Muscle of leg (tissue), 16 donors: ENCODE measurements at places on chromosomes 5 and 9.

GRCh38 chr5:1352231-1353219 is 7.6 kb upstream of the CLPTM1L start:
- DNase-seq = no peak
- no peaks in the 10 kb centered on the region for H3K36me3 ChIP-seq
- peaks cover 10% of the 10 kb centered on the region for H3K27me3 ChIP-seq
- H3K4me1 ChIP-seq = no peaks in the 10 kb centered on the region
- no peak overlapping the region for H3K27ac ChIP-seq
- H3K4me3 ChIP-seq = no peak overlapping the region

DNA sequence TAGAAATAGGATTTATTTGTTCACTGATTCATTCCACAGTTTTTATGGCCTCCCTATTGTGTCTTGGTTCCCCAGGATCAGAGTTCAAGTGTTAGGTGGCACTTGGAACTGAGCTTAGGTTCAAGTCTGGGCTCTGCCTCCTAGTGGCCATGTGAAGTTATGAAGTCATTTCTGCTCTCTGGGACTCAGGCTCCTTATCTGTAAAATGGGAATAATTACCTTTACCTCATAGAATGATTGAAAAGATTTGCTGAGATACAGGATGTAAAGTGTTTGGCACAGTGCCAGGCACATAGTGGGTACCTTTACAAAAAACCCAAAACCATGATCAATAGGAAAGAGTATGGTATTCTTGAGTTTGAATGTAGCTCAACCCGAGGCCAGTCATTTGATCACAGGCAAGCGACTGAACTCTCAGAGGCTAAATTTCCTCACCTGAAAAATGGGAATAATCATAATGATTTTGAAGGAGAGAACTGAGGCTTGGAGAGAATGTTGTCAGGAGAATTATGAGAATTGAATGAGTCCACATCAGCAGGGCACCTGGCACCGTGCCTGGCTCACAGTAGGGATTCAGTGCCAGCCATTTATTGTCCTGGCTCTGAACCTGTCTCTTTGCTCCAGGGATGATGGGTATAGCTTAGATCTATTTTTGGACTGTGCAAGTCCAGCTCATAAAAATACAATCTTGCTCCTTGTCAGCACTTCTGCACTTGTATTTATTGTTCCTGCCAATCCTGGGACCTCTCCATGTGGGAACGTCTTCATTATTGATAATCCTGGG is 10.8 kb downstream of the NSG2 start:
- H3K27me3 ChIP-seq = peaks cover 4% of the 10 kb centered on the region
- H3K27ac ChIP-seq = no peak overlapping the region
- no peak for DNase-seq
- no peak overlapping the region for H3K4me3 ChIP-seq

DNA sequence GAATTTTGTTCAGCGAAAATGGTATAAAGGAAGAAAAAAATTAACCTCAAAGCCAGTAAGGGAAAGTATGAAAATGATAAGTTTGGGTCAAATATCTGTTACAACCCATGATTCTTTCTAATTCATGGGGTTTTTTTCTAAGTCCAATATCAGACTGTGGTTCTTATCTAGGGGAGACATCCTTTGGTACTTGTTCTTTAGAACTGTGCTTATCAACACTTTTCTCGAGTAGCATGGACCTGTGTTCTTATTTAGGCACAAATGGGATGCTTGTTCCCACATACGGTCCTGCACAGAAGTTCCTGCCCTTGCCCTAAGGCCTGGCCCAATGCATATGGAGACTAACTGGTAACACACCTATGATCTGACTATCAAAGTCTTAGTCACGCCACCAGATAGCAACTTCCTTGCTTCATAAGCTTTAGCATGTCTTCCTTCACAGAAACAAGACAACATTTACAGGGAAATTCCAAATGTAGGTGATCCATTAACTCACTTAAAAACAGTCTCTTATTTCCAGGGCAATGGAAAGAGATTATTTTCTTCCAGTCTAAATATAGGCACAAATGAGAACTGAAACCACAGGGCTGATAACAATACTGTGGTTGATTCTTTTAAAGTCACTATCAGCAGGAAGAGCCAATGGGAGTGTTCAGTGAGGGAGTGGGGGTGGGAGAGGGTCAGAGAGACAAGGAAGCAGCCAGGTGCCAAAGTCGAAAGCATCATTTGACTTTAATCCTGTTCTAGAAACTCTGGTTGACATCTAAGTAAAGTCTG is 268.8 kb upstream of the ANKRD55 start:
- no peaks in the 10 kb centered on the region for H3K36me3 ChIP-seq
- no peak for DNase-seq
- H3K27me3 ChIP-seq = no peaks in the 10 kb centered on the region

- H3K4me3 ChIP-seq = no peak overlapping the region
- H3K36me3 ChIP-seq = no peaks in the 10 kb centered on the region
- DNase-seq = no peak
These were observed 12.7 kb downstream of the TYRP1 start for GRCh38 chr9:12705738-12706391.

- no peaks in the 10 kb centered on the region for H3K4me1 ChIP-seq
- no peak overlapping the region for H3K27ac ChIP-seq
- no peak overlapping the region for H3K4me3 ChIP-seq
- H3K36me3 ChIP-seq = no peaks in the 10 kb centered on the region
These were observed 70.5 kb downstream of the MLLT3 start for GRCh38 chr9:20551835-20552234.

GRCh38 chr5:45694971-45695803 is 993 bp downstream of the HCN1 start:
- peak overlapping the region; percentile 26 for H3K4me3 ChIP-seq
- H3K4me1 ChIP-seq = peaks cover 8% of the 10 kb centered on the region
- no peak overlapping the region for H3K27ac ChIP-seq
- H3K27me3 ChIP-seq = peaks cover 17% of the 10 kb centered on the region
- H3K36me3 ChIP-seq = no peaks in the 10 kb centered on the region

GRCh38 chr5:35884191-35884769 is 27.6 kb downstream of the IL7R start:
- H3K36me3 ChIP-seq = no peaks in the 10 kb centered on the region
- no peak overlapping the region for H3K27ac ChIP-seq
- no peaks in the 10 kb centered on the region for H3K27me3 ChIP-seq
- no peak for DNase-seq
- H3K4me1 ChIP-seq = no peaks in the 10 kb centered on the region
- H3K4me3 ChIP-seq = no peak overlapping the region

- no peak for DNase-seq
- peaks cover 2% of the 10 kb centered on the region for H3K27me3 ChIP-seq
- no peak within 1 kb of the TSS for H3K27ac ChIP-seq
- H3K4me1 ChIP-seq = no peaks in the 10 kb centered on the region
These were observed at the start of gene C5orf47 for GRCh38 chr5:173988554-173989431. Gene C5orf47, plus strand, starts transcription at chr5:173989170. Its CDS starts 94 bp downstream, at chr5:173989264.

DNA sequence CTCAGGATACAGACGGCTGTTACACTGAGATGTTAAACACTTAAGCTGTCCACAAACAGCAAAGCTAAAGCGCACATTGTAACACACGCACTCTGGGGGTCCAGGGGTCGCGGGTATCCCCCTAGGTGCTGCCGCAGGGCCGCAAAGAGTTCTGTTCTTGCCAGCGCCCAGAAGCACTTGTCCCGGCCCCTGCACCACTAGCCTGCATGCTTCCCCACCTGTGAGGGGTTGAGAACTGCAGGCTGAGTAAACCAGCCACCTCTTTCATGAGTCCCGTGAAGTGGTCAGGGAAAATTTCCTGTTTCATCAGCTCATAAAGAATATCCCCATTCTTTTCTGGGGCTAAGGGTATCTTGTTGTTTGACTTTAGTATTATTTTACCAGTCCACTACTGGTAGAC is 154.4 kb upstream of the FBXL17 start:
- H3K4me3 ChIP-seq = no peak overlapping the region
- H3K36me3 ChIP-seq = no peaks in the 10 kb centered on the region
- H3K4me1 ChIP-seq = no peaks in the 10 kb centered on the region
- DNase-seq = no peak
- no peaks in the 10 kb centered on the region for H3K27me3 ChIP-seq

DNA sequence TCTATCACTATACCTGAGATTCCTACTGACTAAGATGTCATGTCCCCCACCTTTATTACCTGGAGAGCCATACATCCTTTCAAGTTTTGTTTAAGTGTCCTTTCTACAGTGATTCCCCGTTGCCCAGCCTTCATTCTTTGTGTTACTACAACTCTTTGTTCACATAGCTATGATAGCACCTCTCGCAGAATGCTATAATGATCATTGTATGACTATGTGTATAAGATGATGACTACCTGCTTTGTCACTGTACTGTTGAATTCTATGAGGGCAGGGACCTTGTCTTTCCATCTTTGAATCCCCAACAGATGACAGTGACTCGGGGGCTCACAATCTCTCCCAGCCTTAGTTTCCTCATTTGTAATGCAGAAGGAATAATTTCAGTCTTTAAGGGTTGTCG is 361.2 kb downstream of the NPR3 start:
- no peak for DNase-seq
- no peaks in the 10 kb centered on the region for H3K36me3 ChIP-seq
- no peaks in the 10 kb centered on the region for H3K4me1 ChIP-seq
- no peak overlapping the region for H3K4me3 ChIP-seq
- no peaks in the 10 kb centered on the region for H3K27me3 ChIP-seq

GRCh38 chr5:128264564-128265360 is 181.2 kb downstream of the SLC12A2 start:
- peak overlapping the region; percentile 61 for H3K27ac ChIP-seq
- peak; percentile 68 for DNase-seq
- no peak overlapping the region for H3K4me3 ChIP-seq

DNA sequence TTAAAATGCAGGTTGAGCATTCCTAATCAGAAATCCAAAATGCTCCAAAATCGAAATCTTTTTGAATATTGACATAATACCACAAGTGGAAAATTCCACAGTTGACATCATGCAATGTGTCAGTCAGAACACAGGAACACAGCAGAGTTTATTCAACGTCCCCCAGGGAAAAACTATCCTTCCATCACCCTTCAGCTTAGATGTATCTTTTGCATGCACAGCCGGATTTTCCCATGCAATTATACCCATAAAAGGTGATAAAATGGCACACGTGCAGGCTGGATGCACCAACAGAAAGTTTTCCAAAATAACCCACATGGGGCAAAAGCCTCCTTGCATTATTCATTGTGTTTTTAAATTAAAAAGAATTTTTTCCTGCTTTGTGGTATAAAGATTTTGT is 71.2 kb downstream of the RAB24 start:
- H3K27ac ChIP-seq = no peak overlapping the region
- no peaks in the 10 kb centered on the region for H3K27me3 ChIP-seq
- H3K4me3 ChIP-seq = no peak overlapping the region
- peaks cover 5% of the 10 kb centered on the region for H3K4me1 ChIP-seq
- no peak for DNase-seq

DNA sequence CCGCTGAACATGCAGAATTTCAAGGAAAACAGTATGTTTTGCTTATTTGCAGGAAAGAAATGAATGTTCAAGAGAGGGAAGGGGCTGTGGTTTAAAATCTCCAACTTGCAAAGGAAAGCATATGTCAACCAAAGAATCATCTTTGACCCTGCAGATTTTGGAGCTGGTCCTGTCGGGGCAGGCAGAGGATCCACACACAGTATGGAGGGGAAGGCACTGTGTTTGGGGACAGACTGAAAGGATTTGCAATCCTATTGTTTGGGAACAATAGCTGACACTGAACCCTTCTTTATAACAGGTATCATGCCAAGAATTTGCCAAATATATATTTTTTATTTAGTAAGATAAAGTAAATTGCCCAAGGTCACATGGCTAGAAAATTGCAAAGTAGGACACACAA is 121.4 kb upstream of the ZNF618 start:
- no peak overlapping the region for H3K4me3 ChIP-seq
- no peak for DNase-seq

GRCh38 chr5:154275566-154275965 is 85.0 kb downstream of the GALNT10 start:
- no peak for DNase-seq
- peaks cover 42% of the 10 kb centered on the region for H3K4me1 ChIP-seq
- H3K36me3 ChIP-seq = no peaks in the 10 kb centered on the region
- no peak overlapping the region for H3K27ac ChIP-seq

- no peak overlapping the region for H3K27ac ChIP-seq
- DNase-seq = no peak
- no peak overlapping the region for H3K4me3 ChIP-seq
- H3K27me3 ChIP-seq = no peaks in the 10 kb centered on the region
These were observed 163.6 kb upstream of the CDH6 start for GRCh38 chr5:31029925-31030324.

GRCh38 chr5:59863777-59864176 is 29.7 kb downstream of the PDE4D start:
- DNase-seq = no peak
- no peaks in the 10 kb centered on the region for H3K4me1 ChIP-seq
- H3K27ac ChIP-seq = no peak overlapping the region
- H3K4me3 ChIP-seq = no peak overlapping the region

DNA sequence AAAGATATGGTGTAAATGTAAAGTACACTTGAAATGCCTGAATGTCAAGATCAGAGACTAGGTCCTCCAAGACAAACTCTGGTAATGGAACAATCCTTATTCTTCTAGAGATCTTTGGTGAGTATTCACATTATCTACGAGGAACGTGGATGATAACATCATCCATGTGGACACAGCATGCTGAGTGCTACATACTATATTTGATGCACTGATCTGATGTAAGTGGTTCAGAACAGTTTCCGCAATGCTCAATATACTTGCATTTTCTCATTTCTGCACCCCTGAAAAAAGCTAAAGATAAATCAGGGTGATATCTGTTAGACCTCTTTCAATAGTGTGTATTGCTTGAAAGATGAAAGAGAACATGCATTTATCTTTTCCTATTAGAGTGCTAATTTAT is 226.8 kb downstream of the EFNA5 start:
- no peak overlapping the region for H3K4me3 ChIP-seq
- no peak for DNase-seq
- no peaks in the 10 kb centered on the region for H3K36me3 ChIP-seq
- H3K27me3 ChIP-seq = no peaks in the 10 kb centered on the region

GRCh38 chr9:115671236-115671962 is 482.2 kb upstream of the PAPPA start:
- no peak for DNase-seq
- no peaks in the 10 kb centered on the region for H3K27me3 ChIP-seq
- no peak overlapping the region for H3K27ac ChIP-seq
- H3K36me3 ChIP-seq = no peaks in the 10 kb centered on the region
- peaks cover 3% of the 10 kb centered on the region for H3K4me1 ChIP-seq

DNA sequence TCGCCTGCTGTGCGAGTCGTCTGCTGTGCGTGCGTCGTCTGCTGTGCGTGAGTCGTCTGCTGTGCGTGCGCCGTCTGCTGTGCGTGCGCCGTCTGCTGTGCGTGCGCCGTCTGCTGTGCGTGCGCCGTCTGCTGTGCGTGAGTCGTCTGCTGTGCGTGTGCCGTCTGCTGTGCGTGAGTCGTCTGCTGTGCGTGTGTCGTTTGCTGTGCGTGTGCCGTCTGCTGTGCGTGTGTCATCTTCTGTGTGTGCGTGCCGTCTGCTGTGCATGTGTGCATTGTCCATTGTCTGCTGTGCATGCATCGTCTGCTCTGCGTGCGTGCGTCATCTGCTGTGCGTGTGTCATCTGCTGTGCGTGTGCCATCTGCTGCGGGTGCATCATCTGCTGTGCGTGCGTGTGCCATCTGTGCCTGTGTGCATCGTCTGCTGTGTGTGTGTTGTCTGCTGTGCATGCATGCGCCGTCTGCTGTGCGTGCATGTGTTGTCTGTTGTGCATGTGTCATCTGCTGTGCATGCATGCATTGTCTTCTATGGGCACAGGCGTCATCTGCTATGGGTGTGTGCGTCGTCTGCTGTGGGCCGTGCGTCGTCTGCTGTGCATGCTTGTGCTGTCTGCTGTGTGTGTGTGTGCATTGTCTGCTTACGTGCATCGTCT is 68.6 kb upstream of the IRX4 start:
- peaks cover 15% of the 10 kb centered on the region for H3K4me1 ChIP-seq
- DNase-seq = no peak
- peaks cover 9% of the 10 kb centered on the region for H3K27me3 ChIP-seq
- no peaks in the 10 kb centered on the region for H3K36me3 ChIP-seq
- no peak overlapping the region for H3K4me3 ChIP-seq

- no peak overlapping the region for H3K4me3 ChIP-seq
- no peaks in the 10 kb centered on the region for H3K36me3 ChIP-seq
- peaks cover 22% of the 10 kb centered on the region for H3K4me1 ChIP-seq
- H3K27me3 ChIP-seq = no peaks in the 10 kb centered on the region
- peak; percentile 79 for DNase-seq
These were observed 49.9 kb downstream of the ZFAND5 start for GRCh38 chr9:72315089-72315509.
